ENCODE measurements at places on chromosomes 11 and 22. TPM values are rescaled to one million over a fixed set of nuclear protein-coding genes. Genes with fewer than 3 reads are reported as not detected.

The MB gene
- not detected for total RNA-seq

The LIN7C gene
- total RNA-seq, result 18.9 TPM

The NRXN2 gene
- total RNA-seq, result 1.0 TPM

The HEPN1 gene
- total RNA-seq, result not detected

The TENM4 gene
- total RNA-seq, result 93.3 TPM

The OR52E8 gene
- total RNA-seq, result not detected

The MMP12 gene
- total RNA-seq, result 2.8 TPM

Data from bronchial smooth muscle cell (primary cell).